ENCODE measurements at places on chromosomes 2 and 18.
A peak's percentile ranks its signal among the peaks of the same experiment; 100 is the strongest.

GRCh38 chr2:226031647-226032501 is 632.4 kb downstream of the NYAP2 start:
- peak; percentile 20 for DNase-seq

- DNase-seq: no peak
These were observed 398.1 kb upstream of the ATP5MC3 start for GRCh38 chr2:175579646-175580045.

DNA sequence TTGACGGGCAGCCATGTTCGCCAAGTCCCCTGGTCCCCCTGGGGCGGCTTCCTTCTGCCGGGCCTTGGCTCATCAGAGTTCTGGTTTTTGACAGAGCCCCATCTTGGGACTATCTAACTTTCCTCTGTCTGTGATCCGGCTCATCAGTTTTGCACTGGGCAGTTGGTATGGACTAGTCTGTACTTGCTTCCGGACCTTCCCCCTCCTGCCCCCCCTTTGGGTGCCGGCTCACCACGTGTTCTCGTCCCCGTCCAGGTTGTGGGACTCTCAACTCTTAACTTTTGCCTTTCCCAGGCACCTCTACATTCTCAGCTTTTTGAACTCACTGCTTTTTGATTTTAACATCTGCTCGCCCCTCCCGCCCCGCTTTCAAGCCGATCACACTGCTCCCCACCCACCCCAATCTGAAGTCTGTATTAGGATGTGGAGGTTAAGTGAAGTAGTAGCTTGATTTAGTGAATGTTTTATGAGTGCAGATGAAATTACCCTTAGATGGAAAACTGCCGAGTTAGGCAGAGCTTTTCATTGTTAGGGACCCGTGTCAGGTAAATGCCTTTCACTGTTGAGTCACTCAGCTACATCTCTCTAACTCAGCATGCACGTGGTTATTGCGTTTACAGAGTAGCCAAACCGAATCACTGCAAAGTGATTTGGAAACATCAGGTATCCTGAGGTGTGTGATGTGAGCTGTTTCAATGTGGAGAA is 874 bp downstream of the WDR43 start:
- DNase-seq: peak; percentile 65

DNA sequence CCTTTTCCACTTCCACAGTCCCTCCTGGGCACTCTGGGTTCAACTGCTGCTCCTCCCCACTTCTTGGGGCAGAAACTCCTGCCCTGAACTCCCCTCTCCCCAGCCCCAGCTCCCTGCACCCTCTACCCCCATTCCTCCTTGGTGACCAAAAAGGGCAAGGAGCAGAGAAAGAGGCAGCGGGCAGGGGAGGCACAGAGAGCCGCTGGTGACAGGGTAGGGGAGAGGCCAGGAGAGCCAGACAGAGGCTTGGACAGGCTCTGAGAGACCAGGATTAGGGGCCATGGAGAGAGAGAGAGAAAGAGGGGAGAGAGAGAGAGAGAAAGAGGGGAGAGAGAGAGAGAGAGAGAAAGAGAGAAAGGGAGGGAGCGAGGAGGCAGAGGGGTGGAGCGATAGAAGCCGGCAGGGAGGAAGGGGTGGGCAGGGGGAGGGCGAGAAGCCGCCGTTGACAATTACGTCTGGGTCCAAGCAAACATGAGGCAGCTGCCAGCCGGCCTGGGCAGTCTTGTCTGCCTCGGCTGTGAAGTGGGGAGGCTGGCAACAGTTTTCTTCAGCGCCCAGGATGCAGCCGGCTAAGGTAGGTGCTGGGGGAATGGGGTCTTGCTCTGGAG is at the start of gene KCNIP3:
KCNIP3 (plus strand) TSS at position 468 of the 608 bp plus-strand sequence; CDS start at position 560, 92 bp downstream.
- no peak for DNase-seq

DNA sequence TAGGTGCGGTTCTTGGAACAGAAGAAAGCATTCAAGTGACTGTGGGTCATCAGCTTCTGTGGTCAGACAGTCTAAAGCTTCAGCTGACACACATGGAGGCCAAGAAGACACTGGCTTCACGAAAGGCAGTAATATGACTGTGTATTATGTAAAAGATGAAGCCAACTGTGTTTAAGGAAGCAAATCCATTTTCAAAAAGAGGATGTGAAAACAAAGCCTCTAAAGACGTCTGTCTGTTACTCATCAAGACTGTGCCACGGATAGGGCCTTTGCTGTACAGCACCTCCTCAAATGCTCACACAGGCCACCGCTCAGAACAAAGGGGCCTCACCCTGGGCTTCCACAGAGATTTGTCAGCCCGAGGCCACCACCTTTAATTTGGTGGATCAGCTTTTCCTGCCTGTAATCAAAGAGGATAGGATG is 21.1 kb upstream of the TMEM163 start:
- DNase-seq: no peak

DNA sequence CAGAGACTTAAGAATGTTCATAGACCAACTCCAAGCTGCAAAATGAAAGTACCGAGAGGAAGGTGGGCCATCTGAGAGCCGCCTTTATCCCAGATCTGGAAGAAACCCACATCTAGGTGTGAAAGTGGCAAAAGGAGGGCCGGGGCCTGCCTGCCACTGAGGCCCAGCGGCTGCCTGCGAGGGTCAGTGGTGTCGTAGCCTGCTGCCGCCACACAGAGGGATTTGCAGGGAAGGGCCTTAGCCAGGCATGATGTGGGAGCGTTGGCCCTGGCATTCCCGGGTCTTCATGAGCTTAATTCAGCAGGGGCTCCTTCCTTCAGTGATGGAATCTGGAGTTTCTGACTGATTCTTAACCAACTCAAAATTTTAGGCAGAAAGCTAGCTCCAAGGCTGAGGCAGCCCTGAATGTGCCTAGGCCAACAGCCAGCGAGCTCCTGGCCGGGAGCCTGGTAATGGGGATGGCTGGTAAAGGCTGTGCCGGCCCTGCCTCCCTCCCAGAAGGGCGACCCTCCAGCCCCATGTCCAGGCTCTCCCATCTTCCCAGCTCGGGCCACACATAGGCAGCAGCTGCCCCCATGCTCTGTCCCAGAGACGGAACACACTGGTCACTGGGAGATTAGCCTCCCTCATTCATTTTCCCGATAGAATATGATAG is 230.1 kb downstream of the AGAP1 start:
- DNase-seq: no peak

DNA sequence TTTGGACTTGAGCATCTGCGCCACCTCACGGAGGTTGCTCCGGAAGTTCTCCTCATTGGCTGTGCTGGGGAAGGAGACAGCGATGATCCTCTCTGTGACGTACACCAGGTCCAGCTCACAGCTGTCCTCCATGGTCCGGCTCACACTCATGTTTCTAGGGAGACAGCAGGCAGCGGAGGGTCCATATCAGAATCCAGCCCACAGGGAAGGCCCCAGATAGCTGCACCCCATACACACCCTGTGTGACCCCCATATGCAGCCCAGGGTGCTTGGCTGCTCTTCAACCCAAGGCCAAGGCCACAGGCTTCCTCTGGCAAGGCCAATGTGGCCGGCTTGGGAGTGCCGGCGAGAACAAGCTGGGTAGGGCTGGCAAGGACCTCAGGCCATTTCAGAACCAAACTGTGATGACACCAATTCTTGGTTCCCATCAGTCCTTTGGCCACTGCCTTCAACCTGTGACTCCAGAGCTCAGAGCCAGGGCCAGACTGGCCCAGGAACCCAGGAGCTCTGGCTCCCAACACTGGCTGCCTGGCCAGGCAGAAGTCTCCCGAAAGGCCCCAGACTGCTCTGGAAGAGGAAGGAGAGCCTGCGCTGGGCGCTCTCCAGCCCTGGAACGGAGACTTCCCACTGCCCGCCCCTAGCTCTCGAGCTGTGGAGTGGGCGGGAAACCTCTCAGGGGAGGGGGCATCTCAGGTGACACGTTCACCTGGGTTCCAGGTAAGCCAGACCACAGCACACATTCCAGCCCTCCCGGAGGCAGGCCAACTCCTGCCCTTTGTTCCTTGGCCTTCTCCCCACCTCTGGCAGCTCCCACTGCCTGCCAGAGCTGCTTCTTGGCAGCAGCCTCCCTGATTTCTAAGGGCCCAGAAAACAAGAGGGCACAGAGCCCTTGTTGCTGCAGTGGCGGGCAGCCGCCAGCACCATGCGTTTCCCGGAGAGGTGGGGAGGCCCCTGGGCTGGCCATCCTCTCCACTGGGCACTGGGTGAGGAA is 104.7 kb downstream of the TNS1 start:
- DNase-seq: no peak

DNA sequence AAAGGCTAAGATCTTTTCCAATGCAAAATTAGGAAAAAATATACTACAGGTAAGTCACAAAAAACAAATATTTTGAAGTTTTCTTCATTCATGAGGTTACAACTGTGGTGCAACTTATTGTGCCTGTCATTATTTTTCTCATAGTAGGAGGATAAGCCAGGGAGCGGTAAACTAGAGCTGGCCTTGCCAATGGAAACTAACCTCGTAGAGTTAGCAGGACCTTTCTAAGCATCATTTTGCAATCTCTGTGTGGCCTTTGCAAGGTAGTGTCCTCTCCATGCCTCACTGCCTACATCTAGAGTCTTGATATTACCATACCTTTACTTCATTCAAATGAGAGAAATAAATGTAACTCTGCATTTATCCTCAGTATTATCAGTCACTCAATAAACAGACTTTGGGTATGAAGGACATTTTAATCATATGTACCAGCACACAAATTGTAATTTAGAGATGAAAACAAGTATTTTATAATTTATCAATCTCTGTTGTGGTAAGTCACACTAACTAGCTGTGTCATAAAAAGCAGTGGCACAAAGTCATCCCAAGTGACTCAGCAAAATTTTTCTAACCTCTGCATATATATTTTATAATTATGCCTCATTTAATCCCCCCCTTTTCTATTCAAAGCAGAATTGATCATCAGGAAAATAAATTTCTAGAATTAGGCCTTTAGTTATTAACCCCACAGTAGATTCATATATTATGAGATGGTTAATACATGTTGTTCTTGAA is 47.0 kb downstream of the LANCL1 start:
- DNase-seq: no peak

DNA sequence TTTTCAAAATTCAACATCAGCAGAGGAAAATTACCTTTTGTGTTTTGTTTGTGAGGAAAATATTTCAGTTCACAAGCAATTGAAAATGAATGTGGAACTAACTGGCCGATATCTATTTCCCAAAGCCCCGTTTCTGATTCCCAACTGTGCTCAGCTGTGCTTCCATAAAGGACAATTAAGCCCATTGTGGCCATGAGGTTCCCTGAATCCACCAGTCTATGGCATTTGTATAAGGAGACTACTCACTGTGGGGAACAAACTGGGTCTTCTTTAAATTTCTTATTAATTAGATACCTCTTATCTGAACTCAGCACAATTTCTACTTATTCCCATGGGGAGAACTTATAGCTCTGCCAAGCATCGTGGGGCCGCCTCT is 31.4 kb upstream of the AGAP1 start:
- DNase-seq: no peak

DNA sequence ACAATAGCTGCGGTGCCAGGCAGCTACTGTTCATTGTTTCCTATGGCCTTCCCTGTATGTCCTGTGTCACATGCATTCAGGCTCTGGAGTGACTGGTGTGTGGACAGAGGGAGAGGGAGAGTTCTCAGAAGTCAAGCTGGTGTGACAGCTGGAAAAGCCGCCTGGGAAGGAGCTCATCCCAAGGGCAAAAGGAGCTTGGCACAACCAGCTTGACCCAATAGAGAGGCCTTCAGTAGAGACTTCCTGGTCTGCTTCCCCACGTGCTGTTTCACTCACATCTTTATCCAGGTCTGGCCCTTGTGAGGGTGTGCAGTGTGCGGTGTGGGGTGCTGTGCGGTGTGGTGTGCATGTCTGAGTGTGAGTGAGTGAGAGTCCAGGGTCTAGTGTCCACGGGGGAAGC is 11.1 kb upstream of the NT5DC4 start:
- no peak for DNase-seq

DNA sequence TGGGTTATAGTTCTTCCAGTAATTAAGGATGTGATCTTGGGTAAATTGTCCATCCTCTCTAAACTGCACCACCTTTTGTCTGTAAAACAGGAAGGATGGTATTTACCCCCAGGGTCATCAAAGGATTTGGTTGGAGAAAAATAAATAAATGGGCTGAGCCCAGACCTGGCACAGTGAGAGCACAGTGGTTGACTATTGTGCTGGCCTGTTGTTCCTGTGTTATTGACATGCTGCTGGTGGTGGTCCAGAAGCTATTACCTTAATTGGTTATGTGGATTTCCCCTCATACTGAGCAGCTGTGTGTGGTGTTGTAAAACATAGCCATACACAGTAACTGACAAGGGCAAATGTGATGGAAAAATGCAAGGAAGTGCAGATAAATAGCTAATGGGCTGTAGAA is 746 bp upstream of the IL37 start:
- DNase-seq: no peak

- DNase-seq: no peak
These were observed 1.3 kb upstream of the LMAN1 start for GRCh38 chr18:59360381-59360780.

DNA sequence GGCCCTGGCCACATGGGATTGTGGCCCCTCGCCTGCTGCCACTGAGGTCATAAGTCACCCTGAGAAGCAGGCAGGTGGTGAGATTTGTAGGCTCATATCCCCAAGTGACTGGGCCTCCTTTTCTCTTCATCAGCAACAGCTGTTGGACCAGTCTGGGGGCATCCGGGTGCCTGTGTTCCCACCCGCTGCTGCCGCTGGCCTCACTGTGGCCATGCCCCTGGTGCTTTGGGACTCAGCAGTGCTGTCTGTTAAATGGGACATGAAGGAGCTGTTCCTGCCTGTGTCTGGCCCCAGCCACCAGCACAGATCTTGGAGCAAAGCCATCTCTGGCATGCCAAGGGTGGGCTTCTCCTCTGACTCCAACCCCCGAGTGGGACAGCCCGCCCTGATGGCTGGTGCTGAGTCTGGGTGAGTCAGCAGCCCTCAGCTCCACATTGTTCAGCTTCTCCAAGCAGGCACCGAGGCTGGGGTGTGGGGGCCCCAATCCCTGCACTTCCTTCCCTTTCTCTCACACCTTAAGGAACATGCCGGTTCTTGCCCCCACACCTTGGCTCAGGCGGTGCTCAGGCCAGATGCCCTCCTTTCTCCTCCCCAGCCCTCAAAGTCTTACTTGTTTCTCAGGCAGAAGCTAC is 207.9 kb downstream of the GLI2 start:
- no peak for DNase-seq

DNA sequence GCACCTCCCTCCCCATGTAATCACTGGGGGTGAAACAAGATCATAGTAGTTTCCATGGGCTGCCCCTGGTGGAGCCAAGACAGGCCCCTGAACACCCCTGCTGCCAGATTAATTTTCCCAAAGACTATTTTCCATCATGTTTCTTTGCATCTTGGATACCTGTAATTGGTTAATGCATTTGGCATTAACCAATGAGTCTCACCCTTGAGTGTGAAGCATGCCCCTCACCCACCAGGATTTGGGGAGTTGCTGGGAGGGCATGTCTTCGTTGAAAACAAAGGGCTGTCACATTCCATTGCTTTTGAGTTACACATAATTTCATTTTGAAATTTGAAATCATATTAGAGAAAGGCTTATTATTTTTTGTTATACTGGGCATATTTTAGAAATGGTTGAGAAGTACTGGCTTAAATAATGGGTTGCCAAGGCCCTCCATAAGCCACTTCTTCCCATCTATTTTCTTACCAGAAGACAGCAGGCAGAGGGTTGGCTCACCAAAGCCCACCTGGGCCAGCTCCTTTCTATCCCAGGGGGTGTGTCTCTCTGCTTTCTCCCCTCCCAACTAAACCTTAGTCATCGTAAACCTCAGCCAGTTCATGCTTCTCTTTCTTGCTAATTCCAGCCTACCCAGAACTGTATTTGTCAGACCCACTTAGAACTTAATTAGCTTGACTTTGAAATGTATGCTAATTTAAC is 51.8 kb downstream of the ATIC start:
- DNase-seq: peak; percentile 35

- no peak for DNase-seq
These were observed 131.3 kb upstream of the TWIST2 start for GRCh38 chr2:238716585-238716984.

GRCh38 chr2:127413782-127414637 is 4.2 kb upstream of the PROC start:
- peak; percentile 67 for DNase-seq

GRCh38 chr2:145304501-145304900 is 784.6 kb upstream of the ZEB2 start:
- DNase-seq: no peak
